Right renal pelvis (tissue), 4 donors: ENCODE measurements at places on chromosomes 2 and 18. TPM values are rescaled to one million over a fixed set of nuclear protein-coding genes. Genes with fewer than 3 reads are reported as not detected.

DNA sequence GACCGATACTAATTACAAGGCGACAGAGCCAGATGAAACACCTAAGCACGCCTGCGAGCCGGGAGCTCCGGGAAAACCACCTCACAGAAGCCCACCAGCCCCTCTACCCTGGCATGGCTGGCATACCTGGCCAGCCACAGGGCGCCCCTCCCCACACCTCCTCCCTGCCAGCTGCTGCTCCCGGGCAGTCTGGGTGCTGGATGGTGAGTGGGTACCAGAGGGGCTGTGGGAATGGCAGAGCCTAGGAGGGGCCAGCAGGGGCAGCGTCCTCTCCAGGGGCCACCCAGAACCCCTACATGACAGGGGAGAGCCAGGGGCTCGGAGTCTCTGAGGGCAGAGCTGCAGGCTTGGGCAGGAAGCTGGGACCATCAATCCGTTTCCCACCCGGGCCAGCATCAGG lies 58.7 kb upstream of the GPC1 start:
- no peak for DNase-seq

DNA sequence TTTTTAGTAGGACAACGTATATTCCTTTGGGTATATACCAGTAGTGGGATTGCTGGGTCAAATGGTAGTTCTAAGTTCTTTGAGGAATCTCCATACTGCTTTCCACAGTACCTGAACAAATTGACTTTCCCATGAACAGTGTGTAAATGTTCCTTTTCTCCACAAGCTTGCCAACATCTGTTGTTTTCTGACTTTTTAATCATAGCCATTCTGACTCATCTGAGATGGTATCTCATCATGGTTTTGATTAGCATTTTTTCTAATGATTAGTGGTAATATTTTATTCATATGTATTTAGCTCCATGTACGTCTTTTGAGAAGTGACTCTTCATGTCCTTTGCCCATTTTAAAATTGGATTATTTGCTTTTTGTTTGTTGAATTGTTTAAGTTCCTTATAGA lies 58.4 kb upstream of the CERS6 start:
- no peak for DNase-seq

GRCh38 chr18:30679285-30679930 lies 363.1 kb downstream of the DSC3 start:
- DNase-seq = no peak

- DNase-seq = no peak
These were observed 236.4 kb downstream of the LRRTM1 start for GRCh38 chr2:80068038-80068731.

DNA sequence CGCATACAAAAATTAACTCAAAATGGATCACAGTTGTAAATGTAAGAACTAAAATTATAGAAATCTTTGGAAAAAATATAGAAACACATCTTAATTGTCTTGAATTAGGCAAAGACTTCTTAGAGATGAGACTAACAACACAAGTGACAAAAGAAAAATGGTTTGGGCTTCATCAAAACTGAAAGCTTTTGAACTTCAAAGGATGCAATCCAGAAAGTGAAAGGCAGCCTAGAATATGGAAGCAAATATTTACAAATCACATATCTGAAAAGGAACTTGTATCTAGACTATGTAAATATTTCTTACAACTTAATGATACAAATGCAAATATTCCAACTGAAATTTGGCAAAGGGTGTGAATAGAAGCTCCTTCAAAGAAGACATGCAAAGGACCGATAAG lies 582.8 kb upstream of the ZEB2 start:
- no peak for DNase-seq

DNA sequence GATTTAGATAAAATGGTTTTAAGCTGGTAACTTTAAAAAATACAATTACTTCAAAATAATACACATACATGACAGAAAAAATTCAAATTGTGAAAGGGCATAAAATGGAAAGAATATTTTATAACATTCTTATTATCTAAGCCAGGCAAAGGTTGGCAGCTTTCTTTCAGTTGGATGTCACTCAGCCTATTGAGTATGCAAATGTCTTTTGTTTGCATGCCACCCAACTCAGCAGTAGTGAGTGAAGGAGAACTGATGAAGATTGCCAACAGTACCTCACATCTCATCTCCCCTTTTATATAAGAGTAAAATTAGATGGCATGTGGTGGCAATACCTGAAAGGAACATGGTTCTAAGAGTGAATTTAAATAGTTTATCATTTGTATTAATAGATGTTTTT lies 24.8 kb downstream of the BMPR2 start:
- DNase-seq = no peak

DNA sequence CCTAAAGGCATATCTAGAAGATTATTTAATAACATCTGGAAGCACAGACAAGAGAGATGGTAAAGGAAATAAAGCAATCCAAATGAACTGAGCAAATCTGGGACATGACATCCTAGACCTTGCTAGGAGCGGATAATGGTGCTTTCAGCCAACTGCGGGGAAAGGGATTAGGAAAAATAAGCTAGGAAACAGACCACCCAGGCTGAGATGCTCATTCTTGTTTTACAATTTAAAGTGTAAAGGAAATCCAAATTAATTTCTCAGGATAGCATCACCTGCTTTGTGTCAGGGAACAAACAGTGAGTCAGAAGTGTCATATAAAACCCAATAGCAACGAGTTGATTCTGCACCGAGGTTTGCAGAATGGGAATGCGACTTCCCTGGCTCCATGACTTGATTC lies 112.5 kb upstream of the CXCR4 start:
- no peak for DNase-seq

Gene CYP27C1
- 7.1 TPM for polyA plus RNA-seq

GRCh38 chr2:163011000-163011399 lies 172.4 kb upstream of the KCNH7 start:
- DNase-seq = no peak
